Subcutaneous preadipocyte (primary cell): ENCODE measurements at places on chromosomes 13 and 19. TPM values are rescaled to one million over a fixed set of nuclear protein-coding genes. Genes with fewer than 3 reads are reported as not detected.

Gene ZNF541
- under 0.01 TPM in 2 replicates for total RNA-seq

Gene CEACAM5
- not detected in 2 replicates for total RNA-seq

Gene LPAR2
- 1.1 and 2.2 TPM in 2 replicates for total RNA-seq

Gene VRK3
- 21.7 and 26.8 TPM in 2 replicates for total RNA-seq

Gene CCDC169
- 3.7 and 4.5 TPM in 2 replicates for total RNA-seq

Gene POU4F1
- total RNA-seq: not detected in 2 replicates

Gene OR4F17
- not detected in 2 replicates for total RNA-seq

Gene NBEA
- 1.1 and 2.7 TPM in 2 replicates for total RNA-seq

Gene NOTCH3
- total RNA-seq: 25.0 and 62.4 TPM in 2 replicates

Gene TTC9B
- not detected in 2 replicates for total RNA-seq

Gene CERS1
- 1.5 and 1.6 TPM in 2 replicates for total RNA-seq

Gene ZNF66
- total RNA-seq: 4.3 and 4.8 TPM in 2 replicates

Gene PVR
- 23.5 and 44.6 TPM in 2 replicates for total RNA-seq

Gene ZNF571
- 1.1 and 1.4 TPM in 2 replicates for total RNA-seq

Gene KLK10
- total RNA-seq: not detected in 2 replicates

Gene CNN1
- 0.39 and 0.73 TPM in 2 replicates for total RNA-seq
